ENCODE measurements at places on chromosomes 3 and 15. TPM values are rescaled to one million over a fixed set of nuclear protein-coding genes. Genes with fewer than 3 reads are reported as not detected.

GOLGA8H gene
- total RNA-seq: not detected

FAM81A gene
- 6.2 TPM for total RNA-seq

PEX5L gene
- total RNA-seq: not detected

TMCO5A gene
- not detected for total RNA-seq

ITGA11 gene
- not detected for total RNA-seq

ST3GAL6 gene
- total RNA-seq: not detected

ABHD5 gene
- total RNA-seq: 8.0 TPM

PLA2G4E gene
- not detected for total RNA-seq
